ENCODE measurements at places on chromosomes 2 and 18.

DNA sequence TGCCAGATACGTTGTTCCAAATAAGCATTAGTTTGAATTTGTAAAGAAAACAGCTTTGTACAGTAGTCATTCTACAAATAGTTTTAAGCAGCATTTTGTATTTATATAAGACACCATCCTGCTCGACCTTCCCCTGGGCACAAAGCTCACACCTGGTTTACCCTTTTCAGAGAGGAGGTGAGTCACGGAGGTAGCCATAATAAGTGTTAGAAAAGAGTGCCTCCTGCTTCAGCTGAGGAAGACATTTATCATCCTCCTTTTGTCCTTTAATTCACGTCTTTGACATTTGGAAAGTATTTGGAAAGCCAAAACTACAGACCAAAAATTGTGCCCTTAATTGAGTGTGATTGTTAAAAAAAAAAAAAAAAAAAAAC is 6.8 kb downstream of the RAB12 start:
- no peak for DNase-seq

DNA sequence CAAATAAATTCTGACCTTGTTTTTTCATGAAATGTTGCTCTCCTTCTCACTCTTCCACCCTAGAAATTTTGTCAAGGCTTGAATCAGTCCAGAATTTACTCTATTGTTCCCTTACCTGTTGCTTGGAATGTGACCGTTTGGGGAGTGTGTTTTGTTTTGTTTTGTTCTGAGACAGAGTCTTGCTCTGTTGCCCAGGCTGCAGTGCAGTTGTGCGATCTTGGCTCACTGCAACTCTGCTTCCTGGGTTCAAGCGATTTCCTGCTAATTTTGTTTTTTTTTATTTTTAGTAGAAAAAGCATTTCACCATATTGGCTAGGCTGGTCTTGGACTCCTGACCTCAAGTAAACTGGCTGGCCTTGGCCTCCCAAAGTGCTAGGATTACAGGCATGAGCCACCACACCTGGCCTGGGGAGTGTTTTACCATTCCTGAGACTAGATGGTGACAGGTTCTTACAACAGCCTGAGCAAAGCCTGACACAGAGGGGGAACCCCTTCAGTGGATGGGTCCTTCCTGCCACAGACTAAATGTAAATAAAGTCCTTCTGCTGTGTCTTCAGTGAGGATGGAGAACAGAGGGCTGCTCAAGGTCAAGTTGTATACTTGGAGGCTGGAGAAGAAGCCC is 52.0 kb downstream of the HAUS1 start:
- DNase-seq: no peak

DNA sequence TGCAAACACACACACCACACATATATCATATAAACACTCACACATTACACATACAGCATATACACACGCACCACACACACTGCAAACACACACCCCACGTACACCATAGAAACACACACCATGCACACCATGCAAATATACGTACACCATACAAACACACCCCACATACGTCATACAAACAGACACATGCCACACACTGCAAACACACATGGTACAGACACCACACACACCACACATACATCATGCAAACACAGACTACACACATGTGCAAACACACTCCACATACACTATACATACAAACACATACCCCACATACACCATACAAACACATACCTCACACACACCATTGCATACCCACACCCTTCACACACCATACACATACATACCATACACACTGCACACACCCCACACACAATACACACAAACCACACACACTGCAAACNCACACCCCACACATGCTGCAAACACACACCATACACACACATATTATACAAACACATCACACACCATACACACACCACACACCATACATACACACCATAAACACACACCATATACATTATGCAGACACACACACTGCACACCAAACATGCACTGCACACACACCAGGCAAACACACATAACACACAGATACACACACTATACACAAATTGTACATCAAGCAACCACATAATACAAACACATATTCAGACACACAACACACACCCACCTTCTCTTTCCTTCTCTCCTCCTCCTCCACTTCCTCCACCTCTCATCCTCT is 120.4 kb downstream of the SEPTIN10 start:
- DNase-seq: no peak

DNA sequence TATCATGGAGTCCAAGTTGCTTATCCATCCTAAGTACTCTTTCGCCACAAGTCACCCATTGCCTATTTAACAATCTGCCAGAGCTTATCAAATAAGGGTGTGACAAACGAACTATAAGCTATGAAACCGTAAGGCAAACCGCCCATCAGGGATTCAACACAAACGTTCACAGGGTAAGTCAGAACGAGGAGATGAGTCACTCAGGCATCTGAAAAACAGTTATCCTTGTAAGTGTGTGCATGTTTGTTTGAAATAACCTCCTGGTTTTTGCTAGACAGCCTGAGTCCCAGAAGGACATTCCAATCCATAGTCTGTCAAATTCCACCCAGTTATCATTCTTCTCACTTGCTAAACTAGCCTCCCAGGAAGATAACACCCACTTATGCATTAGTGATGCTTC is 299.1 kb downstream of the PAX3 start:
- DNase-seq: no peak

DNA sequence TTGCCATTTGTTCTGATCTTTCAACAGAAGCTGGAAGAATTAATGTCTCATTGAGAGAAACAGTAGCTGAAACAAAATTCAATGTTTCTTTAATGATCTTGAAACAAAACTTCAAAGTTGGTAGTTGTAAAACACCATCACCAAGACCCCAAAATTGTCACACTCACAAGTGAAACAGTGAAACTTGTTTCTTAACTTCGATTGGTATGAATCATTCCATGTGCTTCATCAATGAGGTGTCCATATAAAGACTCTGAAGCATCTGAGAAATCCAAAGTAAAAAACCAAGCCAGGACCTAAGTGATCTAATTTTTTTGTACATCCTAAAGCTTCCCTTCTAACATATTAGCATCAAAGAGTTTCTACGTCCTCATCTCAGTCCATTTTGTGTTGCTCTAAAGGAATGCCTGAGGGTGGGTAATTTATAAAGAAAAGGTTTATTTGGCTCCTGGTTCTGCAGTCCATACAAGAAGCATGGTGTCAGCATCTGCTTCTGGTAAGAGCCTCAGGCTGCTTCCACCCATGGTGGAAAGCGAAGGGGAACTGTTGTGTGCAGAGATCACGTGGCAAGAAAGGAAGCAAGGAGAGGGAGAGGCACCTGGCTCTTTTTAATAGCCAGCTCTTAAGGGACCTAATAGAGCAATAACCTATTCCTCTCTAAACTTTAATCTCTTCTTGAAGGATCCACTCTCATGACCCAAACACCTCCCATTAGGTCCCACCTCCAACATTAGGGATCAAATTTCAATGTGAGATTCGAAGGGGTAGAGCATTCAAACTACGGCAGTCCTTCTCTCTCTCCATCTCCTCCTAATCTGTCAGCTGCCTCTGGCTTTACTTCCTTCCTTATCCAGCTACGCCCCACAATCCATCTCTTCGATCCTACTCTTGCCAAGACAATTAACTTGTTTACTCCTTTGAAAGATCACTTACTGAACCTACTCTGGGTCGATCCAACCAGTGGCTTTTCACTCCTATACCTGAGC is 20.7 kb upstream of the TLK1 start:
- DNase-seq: no peak
